ENCODE measurements at places on chromosomes 4 and X. TPM values are rescaled to one million over a fixed set of nuclear protein-coding genes. Genes with fewer than 3 reads are reported as not detected.

The LUZP4 gene
- total RNA-seq = not detected

The GASK1B gene
- 37.0 TPM for total RNA-seq

The TBC1D19 gene
- total RNA-seq = 11.8 TPM

The POU3F4 gene
- 1.3 TPM for total RNA-seq

The FABP2 gene
- total RNA-seq = 4.1 TPM

The MAGED4 gene
- total RNA-seq = 84.8 TPM

The PDS5A gene
- total RNA-seq = 73.3 TPM

DNA sequence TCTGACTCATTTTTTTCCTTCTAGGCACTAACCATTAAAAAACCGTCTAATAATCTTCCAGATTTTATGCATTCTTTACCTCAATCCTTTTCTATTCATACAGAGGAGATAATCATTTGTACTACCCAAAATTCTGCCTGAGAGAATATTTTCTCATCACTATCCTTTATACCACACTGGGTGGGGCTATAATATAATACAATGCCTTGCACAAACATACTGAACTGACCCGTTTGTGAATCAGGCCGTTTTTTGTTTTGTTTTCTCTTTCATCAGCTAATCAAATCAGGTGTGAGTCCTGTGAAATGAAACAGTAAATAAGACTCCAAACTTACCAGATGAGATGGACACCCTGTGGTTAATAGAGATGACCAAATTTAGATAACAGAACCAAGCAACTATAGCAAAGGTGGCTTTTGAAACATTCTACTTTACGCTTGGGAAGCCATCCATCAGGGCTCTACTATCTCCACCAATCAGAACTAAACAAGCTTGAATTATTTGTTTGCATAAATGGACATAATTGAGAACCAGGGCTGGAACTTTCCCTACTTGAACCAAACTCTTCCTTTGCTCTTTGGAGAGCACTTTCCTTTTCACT is 573.0 kb downstream of the GABRG1 start:
- no peak for DNase-seq

DNA sequence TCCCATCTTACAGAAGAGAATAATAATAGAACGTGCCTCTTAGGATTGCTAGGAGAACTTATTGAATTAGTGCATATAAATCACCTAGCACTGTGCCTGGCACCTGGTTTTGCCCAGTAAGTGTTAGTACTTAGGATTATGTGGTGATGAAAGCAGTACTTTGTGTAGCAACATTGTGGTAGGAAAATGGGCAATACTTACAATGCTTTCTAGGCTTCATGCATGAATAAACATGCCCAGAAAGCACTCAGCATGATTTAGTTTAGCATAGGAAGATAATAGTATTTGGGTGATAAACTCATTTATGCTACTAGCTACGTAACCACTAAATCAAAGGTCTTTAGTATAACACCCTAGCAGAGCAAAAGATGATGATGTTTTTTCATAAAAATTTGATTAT is 105.6 kb downstream of the NEUROG2 start:
- no peak for DNase-seq

DNA sequence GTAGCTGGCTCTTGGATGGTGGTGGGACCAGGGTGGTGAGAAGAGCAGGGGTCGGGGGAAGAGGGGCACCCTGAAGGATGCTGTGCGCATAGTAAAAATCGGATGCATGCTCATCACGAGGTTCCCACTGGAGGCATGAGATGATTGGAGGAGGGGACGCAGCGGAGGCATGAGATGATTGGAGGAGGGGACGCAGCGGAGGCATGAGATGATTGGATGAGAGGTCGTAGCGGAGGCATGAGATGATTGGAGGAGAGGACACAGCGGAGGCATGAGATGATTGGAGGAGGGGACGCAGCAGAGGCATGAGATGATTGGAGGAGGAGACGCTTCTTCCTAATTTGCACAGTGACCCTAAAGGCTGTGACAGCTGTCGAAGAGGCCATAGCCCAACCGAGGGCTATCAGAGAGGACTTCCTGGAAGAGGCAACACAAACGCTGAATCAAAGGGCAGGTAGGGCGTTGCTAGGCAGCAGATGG is 106.7 kb downstream of the ADRA2C start:
- no peak for DNase-seq

GRCh38 chr4:154348657-154349056 is 142.9 kb downstream of the DCHS2 start:
- no peak for DNase-seq

GRCh38 chr4:13212936-13213335 is 271.2 kb downstream of the RAB28 start:
- DNase-seq = no peak

- no peak for DNase-seq
Observed at GRCh38 chr4:39466747-39467146, 7.9 kb downstream of the LIAS start.

GRCh38 chrX:17527922-17528321 is 152.9 kb downstream of the NHS start:
- no peak for DNase-seq

DNA sequence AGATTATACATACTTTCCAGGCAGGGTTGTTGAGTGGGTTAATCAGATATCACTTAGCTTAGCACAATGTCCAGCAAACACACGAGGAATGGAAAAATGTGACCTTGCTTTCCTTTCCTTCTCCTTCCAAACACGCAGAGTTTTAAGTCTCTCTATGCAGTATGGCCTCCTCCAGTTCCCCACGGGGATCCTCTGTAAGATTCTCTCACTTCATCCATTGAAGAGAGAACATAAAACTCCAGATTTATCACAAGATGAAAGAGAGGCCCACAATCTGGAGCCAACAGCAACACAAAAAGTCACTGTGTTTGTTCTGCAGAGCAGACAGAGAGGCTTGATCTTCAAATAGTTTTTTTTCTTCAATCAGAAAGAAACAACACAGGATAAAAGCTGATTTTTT is 336.8 kb upstream of the CLNK start:
- no peak for DNase-seq

- no peak for DNase-seq
Observed at GRCh38 chr4:83364312-83364711, 29.7 kb upstream of the HPSE start.

- DNase-seq = no peak
Observed at GRCh38 chrX:134688839-134689238, 30.6 kb upstream of the PLAC1 start.

- no peak for DNase-seq
Observed at GRCh38 chr4:69764311-69764710, 3.9 kb upstream of the SULT1B1 start.

DNA sequence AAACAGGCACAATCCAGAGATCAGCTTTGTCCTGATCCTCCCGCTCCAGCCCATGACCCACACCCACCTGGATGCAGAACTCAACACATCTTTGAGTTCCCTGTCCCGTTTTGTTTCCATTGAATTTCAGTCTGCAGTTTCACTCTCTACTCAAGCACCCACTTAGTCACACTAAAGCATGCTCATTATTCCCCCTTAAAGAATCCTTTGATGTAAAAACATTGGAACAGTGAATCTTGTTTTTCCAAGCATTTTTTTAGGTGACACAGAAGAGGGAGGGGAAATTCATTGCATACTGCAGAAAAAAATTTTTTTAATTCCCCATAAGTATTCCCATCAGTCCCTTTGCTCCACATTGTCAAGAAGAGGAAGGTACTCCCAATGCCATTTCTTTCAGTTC is 249.7 kb upstream of the TTC29 start:
- DNase-seq = no peak

All from type B pancreatic cell (in vitro differentiated cells).